ENCODE measurements at places on chromosomes 16 and 17.

GRCh38 chr17:12536472-12536871 is 129.2 kb upstream of the MYOCD start:
- no peak for DNase-seq

- DNase-seq = no peak
Measured at GRCh38 chr17:31224366-31224765, 72.7 kb downstream of the OMG start.

GRCh38 chr17:31509805-31510177 is 118.3 kb downstream of the RAB11FIP4 start:
- no peak for DNase-seq

DNA sequence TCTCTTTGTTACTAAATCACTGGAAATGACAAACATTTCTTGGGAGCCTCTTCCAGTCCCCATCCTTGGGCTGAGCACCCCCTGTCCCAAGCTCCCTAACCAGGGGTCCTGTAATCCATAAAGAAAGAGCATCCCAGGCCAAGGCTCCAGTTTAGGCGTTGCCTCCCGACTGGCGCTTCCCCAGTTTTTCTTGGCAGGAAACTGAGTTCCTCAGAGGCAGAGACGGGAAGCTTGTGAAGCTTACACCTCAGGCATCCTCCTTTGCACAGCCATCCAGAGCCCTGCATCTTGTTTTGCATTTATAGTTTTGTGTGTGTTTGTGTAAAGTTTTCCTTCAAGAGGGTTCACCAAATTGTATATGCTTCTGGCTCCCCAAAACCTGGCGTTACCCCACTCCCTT is 7.1 kb downstream of the COPZ2 start:
- no peak for DNase-seq

DNA sequence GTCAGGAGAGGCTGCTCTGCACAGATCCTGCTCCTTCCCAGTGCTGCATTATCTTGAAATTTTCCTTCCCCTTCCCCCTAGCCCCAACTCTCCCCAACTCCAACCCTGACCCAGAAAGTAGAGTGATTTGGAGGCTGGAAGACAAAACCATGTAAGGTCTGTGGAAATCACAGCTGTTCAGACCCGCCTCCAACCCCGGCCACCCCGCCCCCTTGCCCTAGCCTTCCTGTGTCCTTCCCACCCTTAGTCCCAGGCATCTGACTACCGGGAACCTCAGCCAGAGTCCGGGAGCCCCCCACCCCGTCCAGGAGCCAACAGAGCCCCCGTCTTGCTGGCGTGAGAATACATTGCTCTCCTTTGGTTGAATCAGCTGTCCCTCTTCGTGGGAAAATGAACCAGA is at the start of gene AOC3:
TSS of gene AOC3 (plus strand) at position 246 of the 400 bp plus-strand sequence. CDS start at position 391, 145 bp downstream.
- DNase-seq = no peak

DNA sequence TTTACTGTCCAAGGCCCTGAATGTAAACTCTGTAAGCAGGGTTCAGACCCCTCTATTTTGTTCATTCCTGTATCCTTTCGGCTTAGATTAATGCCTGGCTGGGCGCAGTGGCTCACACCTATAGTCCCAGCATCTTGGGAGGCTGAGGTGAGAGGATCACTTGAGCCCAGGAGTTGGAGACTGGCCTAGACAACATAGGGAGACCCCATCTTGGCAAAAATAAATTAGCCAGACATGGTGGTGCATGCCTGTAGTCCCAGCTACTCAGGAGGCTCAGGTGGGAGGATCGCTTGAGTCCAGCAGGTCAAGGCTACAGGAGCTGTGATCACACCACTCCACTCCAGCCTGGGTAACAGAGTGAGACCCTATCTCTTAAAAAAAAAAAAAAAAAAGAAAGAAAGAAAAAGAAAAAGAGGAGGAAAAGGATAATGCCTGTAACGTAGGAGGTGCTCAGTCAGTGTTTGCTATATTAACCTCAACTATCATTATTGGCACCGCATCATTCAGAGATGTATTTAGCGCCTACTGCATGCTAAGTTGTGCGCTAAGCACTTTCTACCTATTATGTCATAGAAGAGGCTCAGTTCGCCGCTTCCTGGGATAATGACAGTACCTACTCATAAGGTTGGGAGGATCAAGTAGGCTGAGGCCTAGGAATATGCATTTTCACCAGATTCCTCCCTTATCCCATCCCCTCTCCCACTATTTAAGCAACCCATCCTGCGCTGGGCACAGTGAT is 5.0 kb downstream of the SOCS1 start:
- no peak for DNase-seq

GRCh38 chr16:1812732-1813163 is 13.9 kb downstream of the HAGH start:
- no peak for DNase-seq

DNA sequence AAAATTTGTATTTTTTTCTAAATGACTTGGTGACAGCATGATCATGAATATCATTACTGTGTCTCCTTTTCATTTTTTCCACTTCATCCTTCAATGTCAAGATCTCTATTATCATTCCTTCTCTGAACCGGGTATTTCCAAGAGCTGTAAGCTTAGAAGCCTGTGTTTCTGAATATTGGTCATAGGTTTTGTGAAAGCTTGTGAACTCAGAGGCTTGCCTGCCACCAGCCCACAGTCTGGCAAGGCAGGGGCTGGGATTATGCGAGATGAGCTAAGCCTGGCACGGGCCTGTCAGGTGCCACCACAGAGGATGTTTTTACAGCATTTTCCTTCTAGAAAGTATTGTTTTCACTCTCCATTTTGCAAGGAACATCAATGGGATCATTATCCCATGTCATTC is 92.8 kb downstream of the MYH10 start:
- DNase-seq = no peak

DNA sequence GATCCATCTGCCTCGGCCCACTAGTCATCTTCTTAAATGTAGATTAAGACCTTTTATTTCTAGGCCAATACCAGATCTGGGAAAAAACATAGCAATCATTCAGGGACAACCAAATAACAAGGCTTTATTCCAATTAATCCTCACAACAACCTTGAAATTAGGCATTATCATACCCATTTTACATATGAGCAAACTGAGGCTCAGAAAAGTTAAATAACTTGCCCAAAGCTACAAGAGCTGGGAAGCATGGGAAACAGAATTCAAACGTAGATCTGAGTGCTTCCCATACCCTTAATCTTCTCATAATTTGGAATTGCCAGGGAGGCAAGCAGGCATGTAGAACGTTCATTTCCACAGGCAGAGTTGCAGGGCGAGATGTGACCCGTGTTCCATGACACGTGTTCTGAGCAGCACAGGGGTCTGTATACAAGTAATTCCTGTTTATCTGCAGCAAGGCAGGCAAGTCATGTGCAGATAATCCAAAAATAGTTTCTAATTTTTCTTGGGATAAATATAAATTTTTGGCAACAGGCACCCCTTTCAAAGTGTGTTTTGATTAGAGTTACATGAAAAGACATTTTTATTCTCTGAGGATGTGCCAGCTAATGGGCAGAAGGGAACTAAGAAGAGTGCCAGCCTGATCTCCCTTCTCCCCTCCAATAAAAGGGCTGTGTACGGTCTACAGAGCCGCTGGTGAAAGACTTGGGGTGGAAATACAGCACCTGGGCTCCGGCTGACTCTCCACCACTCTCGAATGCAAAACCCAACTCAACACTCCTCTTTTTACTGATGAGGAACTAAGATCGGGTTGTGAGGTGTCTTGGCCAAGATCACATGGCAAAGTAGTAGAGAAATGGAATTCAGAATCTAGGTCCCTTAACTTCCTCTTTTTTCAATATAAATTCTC is 27.7 kb upstream of the MYOCD start:
- no peak for DNase-seq

DNA sequence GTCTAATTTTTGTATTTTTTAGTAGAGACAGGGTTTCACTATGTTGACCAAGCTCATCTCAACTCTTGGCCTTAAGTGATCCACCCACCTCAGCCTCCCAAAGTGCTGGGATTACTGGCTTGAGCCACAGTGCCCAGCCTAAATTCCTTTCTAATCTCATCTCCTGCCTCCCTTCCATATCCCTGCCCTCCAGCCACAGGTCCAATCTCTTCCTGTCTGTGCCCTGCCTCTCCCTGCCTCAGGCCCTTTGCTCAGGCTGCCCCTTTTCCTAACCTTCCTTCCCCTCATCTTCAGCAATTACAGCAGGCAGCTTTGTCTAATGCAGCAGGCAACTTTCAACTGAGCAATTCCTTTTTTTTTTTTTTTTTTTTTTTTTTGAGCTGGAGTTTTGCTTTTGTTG is 46.8 kb downstream of the CFAP20 start:
- DNase-seq = no peak

GRCh38 chr16:12881182-12881581 is 20.2 kb upstream of the SHISA9 start:
- no peak for DNase-seq

- no peak for DNase-seq
Measured at GRCh38 chr17:77849239-77849638, 109.3 kb upstream of the TNRC6C start.

DNA sequence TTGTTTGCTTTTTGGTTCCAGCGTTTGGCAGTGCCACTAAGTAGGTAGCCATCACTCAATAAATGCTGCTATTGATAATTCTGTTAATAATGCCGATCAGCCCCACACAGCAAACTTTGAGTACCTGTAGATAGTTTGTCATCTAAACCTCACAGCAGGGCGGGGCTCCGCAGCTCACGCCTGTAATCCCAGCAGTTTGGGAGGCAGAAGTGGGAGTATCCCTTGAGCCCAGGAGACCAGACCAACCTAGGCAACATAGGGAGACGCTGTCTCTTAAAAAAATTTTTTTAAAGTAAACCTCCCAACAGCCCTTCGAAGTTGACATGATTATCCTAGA is 1.6 kb downstream of the BFAR start:
- no peak for DNase-seq

DNA sequence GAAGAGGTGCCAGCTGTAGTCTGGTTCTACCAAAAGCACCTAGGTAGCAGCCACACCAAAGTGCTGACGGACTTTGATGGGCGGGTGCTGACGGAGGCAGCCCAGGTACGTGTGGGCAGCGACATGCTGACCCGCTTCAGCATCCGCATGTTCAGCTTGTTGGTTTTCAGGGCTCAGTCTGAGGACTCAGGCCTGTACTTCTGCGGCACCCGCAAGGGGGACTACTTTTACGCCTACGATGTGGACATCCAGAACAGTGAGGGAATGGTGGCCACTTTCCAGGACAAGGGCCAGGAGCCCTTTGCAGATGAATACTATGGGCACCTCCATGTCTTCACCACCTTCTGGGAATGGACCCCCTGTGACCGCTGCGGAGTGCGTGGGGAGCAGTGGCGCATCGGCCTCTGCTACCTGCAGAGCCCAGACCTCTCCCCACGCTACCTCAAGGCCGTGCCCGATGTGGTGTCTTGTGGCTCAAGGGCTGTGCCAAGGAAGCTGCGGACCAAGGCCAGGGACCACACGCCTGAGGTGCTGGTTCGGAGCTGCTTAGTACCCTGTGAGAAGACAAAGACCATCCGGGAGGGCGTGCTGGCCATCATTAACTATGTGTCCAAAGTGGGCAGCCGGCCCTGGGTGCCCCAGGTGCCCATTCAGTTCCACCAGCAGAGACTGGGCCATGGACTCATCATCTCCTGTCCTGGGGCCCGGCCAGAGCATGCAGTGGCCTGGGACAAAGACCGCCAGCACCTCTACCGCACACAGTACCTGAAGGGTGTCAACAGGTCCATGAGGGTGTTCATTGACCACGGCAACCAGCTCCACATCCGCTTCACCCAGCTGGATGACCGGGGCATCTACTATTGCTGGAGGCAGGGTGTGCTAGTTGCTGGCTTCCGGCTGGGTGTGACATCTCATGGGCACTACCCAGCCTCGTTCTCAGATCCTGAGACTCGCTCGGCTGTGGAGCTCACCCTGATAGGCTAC is 5.0 kb upstream of the EFTUD2 start:
- DNase-seq = no peak

GRCh38 chr17:78820841-78821240 is 19.8 kb downstream of the USP36 start:
- no peak for DNase-seq

DNA sequence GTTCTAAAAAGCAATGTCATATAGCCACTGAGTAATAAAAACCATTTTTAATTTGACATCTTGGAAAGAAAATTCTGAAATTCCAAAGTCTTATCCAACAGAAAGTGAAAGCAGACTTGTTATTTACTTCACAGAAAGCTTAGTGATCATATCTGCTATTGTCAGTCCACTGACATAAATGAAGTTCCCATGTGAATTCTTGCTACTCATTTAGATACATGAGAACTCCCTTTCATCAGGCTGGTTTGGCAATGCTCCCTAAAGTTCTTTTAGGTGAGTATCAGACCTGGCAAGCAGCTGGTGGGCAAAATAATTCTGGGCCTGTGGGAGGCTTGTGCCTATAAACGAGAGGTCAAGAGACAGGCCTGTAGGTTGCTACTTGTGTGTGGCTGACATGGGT is 23.4 kb downstream of the NME2 start:
- no peak for DNase-seq

DNA sequence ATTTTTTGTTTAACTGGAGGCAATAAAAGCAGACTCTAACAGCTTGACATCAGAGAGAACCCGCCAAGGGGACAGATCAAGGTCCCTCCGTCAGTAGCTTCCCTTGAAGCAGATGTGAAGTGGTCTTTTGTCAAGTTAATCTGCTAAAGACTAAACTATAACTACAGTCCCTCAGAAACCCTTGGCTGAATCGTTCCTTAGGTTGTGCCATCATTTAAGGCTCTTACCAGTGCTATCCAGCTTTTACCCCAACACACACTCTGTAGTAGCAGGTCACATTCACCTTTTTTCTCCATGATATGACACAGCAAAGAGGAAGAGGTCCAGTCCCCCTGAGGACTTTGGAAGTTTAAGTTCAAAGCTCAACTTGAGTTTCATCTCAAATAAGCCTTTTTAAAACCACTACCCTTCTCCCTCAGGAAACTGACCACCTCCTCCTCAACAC is 49.7 kb downstream of the ERN1 start:
- no peak for DNase-seq

Measured in activated gamma-delta T cell (primary cell).